ENCODE measurements at places on chromosomes 2 and 18. TPM values are rescaled to one million over a fixed set of nuclear protein-coding genes. Genes with fewer than 3 reads are reported as not detected.

GALNT1 gene
- 18.9 TPM for polyA plus RNA-seq

ALPI gene
- polyA plus RNA-seq: not detected

ALKAL2 gene
- not detected for polyA plus RNA-seq

LONRF2 gene
- not detected for polyA plus RNA-seq

VPS4B gene
- 23.4 TPM for polyA plus RNA-seq

EGR4 gene
- not detected for polyA plus RNA-seq

CHRND gene
- polyA plus RNA-seq: not detected

TMEM247 gene
- not detected for polyA plus RNA-seq

NEB gene
- polyA plus RNA-seq: not detected

TGFA gene
- polyA plus RNA-seq: 37.1 TPM

IL36RN gene
- 0.50 TPM for polyA plus RNA-seq

SIX3 gene
- polyA plus RNA-seq: not detected

WDR35 gene
- polyA plus RNA-seq: 2.6 TPM

UGT1A6 gene
- 7.4 TPM for polyA plus RNA-seq

HAAO gene
- 0.57 TPM for polyA plus RNA-seq

RNF144A gene
- polyA plus RNA-seq: 2.2 TPM

SRD5A2 gene
- polyA plus RNA-seq: not detected

ALPG gene
- polyA plus RNA-seq: not detected

RAX gene
- not detected for polyA plus RNA-seq

PFN4 gene
- polyA plus RNA-seq: 0.45 TPM

TLX2 gene
- 0.04 TPM for polyA plus RNA-seq

MAL gene
- polyA plus RNA-seq: not detected

TRIB2 gene
- polyA plus RNA-seq: 3.7 TPM

SERPINB7 gene
- 127 TPM for polyA plus RNA-seq

CDH2 gene
- polyA plus RNA-seq: 0.27 TPM

KLHL30 gene
- not detected for polyA plus RNA-seq

NMUR1 gene
- polyA plus RNA-seq: not detected

VWC2L gene
- not detected for polyA plus RNA-seq

PRKAG3 gene
- polyA plus RNA-seq: not detected

FBXO36 gene
- polyA plus RNA-seq: 1.2 TPM

DES gene
- 0.03 TPM for polyA plus RNA-seq

ZNF521 gene
- polyA plus RNA-seq: not detected

GPR35 gene
- polyA plus RNA-seq: 0.03 TPM

IL36B gene
- polyA plus RNA-seq: not detected

SP140 gene
- polyA plus RNA-seq: 0.19 TPM

PSMA8 gene
- polyA plus RNA-seq: not detected

CCDC102B gene
- 0.09 TPM for polyA plus RNA-seq

UNC80 gene
- 0.01 TPM for polyA plus RNA-seq

CERKL gene
- polyA plus RNA-seq: 0.01 TPM

UGT1A3 gene
- 0.58 TPM for polyA plus RNA-seq

IL1F10 gene
- polyA plus RNA-seq: 0.12 TPM

VAMP5 gene
- 5.3 TPM for polyA plus RNA-seq

RGPD3 gene
- 0.02 TPM for polyA plus RNA-seq

MLPH gene
- 0.54 TPM for polyA plus RNA-seq

CWC22 gene
- polyA plus RNA-seq: 7.5 TPM
